ENCODE measurements at places on chromosomes 16 and 17. TPM values are rescaled to one million over a fixed set of nuclear protein-coding genes. Genes with fewer than 3 reads are reported as not detected.

AXIN2 gene
- 0.16 TPM for total RNA-seq

- DNase-seq, result peak; percentile 17
These were observed 13.7 kb upstream of the LDHD start for GRCh38 chr16:75130150-75130771.

DNA sequence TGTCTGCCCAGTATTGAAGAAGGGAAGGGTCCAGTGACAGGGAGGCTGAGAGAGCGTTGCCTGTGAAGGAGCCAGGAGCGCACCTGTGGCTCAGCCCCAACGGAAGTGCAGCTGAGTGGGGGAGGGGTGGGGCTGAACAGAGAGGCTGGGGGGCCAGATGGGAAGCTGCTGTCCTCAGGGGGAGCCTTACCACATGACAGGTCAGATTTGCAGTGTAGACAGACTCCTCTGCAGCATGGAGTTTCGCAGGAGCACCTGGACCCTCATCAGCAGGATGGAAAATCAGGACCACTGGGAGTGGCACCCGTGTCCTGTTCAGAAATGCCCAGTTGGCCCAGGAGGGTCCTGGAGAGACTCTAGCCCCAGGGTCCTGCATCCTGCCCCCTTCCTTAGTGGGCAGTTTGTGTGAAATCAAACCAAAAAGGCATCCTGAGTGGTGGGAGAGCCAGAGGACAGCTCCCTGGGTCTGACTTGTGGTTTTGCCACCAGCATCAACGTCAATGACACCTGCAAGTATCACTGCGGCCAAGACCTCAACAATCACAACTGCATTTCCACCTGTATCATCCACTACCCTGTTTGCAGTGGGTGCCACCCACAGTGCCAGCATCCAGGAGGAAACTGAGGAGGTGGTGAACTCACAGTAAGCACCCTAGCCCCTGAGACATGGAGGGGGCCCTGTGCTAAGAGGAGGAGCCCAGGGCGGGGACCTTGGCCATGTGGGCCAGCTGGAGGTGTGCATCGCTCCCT, 7.8 kb downstream of the CD300A start:
- no peak for DNase-seq

- no peak for DNase-seq
These were observed 49.7 kb upstream of the PMFBP1 start for GRCh38 chr16:72221630-72222024.
